ENCODE measurements at places on chromosomes 6 and 20. TPM values are rescaled to one million over a fixed set of nuclear protein-coding genes. Genes with fewer than 3 reads are reported as not detected.

The LPIN3 gene
- total RNA-seq = 2.2 TPM

DNA sequence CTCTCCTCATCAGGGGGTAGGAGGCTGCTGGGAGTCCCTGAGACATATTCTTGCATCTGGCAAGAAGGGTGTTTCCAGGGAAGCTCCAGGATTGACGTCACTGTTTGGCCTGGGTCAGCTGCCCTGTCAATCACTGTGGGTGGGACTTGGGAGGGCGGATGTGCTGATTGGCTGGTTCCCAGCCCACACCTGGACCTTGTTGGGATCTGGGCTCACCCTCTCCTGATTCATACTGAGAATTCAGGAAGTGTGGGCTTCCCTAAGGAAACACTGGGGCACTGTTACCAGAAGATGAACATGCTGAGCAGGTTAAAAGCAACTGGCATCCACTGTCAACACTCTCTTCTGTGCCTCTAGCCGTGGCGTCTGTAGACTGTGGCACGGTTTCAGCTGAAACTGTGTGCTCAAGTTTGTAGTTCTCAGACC, 36.5 kb downstream of the CDH26 start:
- H3K27ac ChIP-seq = no peak overlapping the region
- no peaks in the 10 kb centered on the region for H3K36me3 ChIP-seq
- H3K27me3 ChIP-seq = no peaks in the 10 kb centered on the region
- no peak overlapping the region for H3K4me3 ChIP-seq
- peaks cover 6% of the 10 kb centered on the region for H3K4me1 ChIP-seq

GRCh38 chr6:57297505-57297904, 19.9 kb upstream of the PRIM2 start:
- no peaks in the 10 kb centered on the region for H3K36me3 ChIP-seq
- peaks cover 2% of the 10 kb centered on the region for H3K27me3 ChIP-seq
- no peak overlapping the region for H3K4me3 ChIP-seq
- no peaks in the 10 kb centered on the region for H3K4me1 ChIP-seq
- DNase-seq = no peak

The EPPIN gene
- total RNA-seq = not detected

The CD93 gene
- total RNA-seq = 0.47 TPM

GRCh38 chr20:23138226-23138625, 52.1 kb upstream of the CD93 start:
- H3K4me1 ChIP-seq = peaks cover 20% of the 10 kb centered on the region
- H3K4me3 ChIP-seq = no peak overlapping the region
- peaks cover 4% of the 10 kb centered on the region for H3K27me3 ChIP-seq
- DNase-seq = no peak

The PAK5 gene
- total RNA-seq = not detected

- DNase-seq = no peak
- no peaks in the 10 kb centered on the region for H3K4me1 ChIP-seq
- no peaks in the 10 kb centered on the region for H3K36me3 ChIP-seq
- no peak overlapping the region for H3K4me3 ChIP-seq
Measured at GRCh38 chr6:156457601-156458000, 319.6 kb upstream of the ARID1B start.

The GLP1R gene
- not detected for total RNA-seq

DNA sequence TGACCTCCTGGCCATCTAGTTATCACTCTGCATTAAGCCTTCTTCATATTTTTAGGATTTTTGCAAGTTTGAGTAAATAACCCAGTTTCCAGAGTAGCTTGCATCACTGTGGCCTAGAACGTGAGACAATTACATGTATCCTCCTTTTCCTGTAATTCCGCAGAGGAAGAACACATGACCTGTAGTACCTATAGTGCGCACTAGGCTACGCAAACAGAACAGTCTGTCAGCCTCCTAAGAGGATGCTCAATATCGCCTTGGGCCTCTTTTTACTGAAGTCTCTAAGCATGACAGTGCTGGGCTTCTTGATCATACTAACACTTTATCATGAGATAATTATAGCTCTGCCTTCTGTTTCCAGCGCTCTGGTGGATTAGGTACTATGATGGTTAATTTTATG, 20.2 kb upstream of the NR2E1 start:
- H3K4me1 ChIP-seq = no peaks in the 10 kb centered on the region
- no peaks in the 10 kb centered on the region for H3K36me3 ChIP-seq
- DNase-seq = no peak
- H3K27ac ChIP-seq = no peak overlapping the region

The MCUR1 gene
- 16.4 TPM for total RNA-seq

GRCh38 chr6:41759905-41760579, 12.8 kb upstream of the PGC start:
- H3K27me3 ChIP-seq = peaks cover 5% of the 10 kb centered on the region
- no peaks in the 10 kb centered on the region for H3K36me3 ChIP-seq
- H3K27ac ChIP-seq = no peak overlapping the region
- peaks cover 7% of the 10 kb centered on the region for H3K4me1 ChIP-seq
- H3K4me3 ChIP-seq = no peak overlapping the region

- H3K27me3 ChIP-seq = no peaks in the 10 kb centered on the region
- H3K4me3 ChIP-seq = no peak overlapping the region
- no peak overlapping the region for H3K27ac ChIP-seq
- H3K36me3 ChIP-seq = peaks cover 16% of the 10 kb centered on the region
- DNase-seq = no peak
- H3K4me1 ChIP-seq = peaks cover 27% of the 10 kb centered on the region
Measured at GRCh38 chr6:149499066-149499465, 14.3 kb upstream of the ZC3H12D start.

DNA sequence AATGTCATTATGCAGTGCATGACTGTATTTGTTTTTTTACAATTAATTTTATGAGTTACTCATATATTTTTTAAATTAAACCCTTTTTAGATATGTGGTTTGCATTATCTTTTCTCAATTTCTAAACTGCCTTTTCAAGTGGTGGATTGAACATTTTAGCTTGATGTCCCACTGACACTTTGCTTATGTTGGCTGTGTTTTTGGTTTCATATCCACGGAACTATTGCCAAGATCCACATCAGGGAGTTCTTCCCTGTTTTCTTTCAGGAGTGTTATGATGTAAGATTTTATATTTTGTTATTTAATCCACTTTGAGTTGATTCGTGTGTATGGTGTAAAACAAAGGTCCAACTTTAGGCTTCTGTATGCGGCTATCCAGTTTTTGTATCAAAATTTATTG, 1144.9 kb upstream of the EYS start:
- DNase-seq = no peak
- no peaks in the 10 kb centered on the region for H3K4me1 ChIP-seq
- no peak overlapping the region for H3K27ac ChIP-seq
- H3K4me3 ChIP-seq = no peak overlapping the region
- no peaks in the 10 kb centered on the region for H3K36me3 ChIP-seq
- H3K27me3 ChIP-seq = no peaks in the 10 kb centered on the region

DNA sequence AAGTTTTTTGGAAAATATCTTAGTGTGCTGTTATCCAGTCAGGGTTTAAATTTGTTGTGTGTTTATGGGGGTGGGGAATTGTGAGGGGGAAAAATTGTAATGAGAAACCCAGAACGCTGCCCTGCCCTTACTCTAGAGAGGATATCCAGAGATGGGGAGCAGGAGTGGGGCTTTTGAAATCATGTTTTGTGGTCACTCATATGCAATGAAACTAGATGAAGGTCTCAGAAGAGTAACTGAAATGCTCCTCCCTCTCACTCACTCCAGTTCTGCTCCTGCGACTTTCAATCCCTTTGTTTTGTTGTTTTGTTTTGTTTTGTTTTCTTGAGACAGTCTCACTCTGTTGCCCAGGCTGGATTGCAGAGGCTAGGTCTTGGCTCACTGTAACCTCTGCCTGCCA, 100.0 kb downstream of the CRYBG1 start:
- H3K27ac ChIP-seq = no peak overlapping the region
- no peaks in the 10 kb centered on the region for H3K4me1 ChIP-seq
- no peak for DNase-seq
- H3K27me3 ChIP-seq = peaks cover 27% of the 10 kb centered on the region
- no peak overlapping the region for H3K4me3 ChIP-seq

The TBXT gene
- total RNA-seq = not detected

The C20orf144 gene
- 0.43 TPM for total RNA-seq

The CENPQ gene
- 14.4 TPM for total RNA-seq

DNA sequence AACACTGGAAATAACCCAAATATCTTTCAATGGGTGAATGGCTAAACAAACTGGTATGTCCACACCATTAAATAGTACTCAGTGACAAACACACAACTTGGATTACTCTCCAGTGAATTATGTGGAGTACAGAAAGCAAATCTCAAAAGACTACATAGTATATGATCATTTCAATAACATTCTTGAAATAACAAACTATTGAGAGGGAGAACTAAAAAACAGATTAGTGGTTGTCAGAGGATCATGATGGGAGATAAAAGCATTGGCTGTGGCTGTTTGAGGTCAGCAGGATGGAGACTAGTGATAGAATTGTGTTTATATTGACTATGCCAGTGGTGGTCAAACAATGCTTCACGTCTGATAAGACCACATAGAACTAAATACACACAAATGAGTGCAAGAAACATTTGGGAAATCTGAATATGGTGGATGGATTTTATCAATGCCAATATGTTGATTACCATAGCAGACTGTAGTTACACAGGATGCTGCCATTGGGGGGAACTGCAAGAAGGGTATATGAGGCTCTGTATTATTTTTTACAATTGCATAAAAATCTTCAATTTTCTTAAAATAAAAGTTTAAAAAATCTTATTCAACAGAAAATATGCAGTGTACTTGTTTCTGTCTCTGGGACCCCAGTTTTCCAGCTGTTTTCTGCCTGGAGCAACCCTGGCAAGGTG, 242.0 kb downstream of the TBXT start:
- no peak overlapping the region for H3K4me3 ChIP-seq
- no peak for DNase-seq
- H3K36me3 ChIP-seq = no peaks in the 10 kb centered on the region
- H3K27me3 ChIP-seq = no peaks in the 10 kb centered on the region
- no peak overlapping the region for H3K27ac ChIP-seq

GRCh38 chr6:169163411-169163901, 90.2 kb downstream of the THBS2 start:
- no peaks in the 10 kb centered on the region for H3K36me3 ChIP-seq
- H3K27me3 ChIP-seq = peaks cover 2% of the 10 kb centered on the region
- DNase-seq = no peak
- no peak overlapping the region for H3K4me3 ChIP-seq

The EFCAB8 gene
- total RNA-seq = 0.47 TPM

GRCh38 chr6:1135726-1136414, 176.0 kb upstream of the FOXQ1 start:
- no peaks in the 10 kb centered on the region for H3K36me3 ChIP-seq
- H3K4me1 ChIP-seq = no peaks in the 10 kb centered on the region
- no peak overlapping the region for H3K27ac ChIP-seq
- no peak overlapping the region for H3K4me3 ChIP-seq
- peaks cover 7% of the 10 kb centered on the region for H3K27me3 ChIP-seq

The LY6G5C gene
- total RNA-seq = 4.6 TPM

The SNX3 gene
- total RNA-seq = 85.0 TPM

DNA sequence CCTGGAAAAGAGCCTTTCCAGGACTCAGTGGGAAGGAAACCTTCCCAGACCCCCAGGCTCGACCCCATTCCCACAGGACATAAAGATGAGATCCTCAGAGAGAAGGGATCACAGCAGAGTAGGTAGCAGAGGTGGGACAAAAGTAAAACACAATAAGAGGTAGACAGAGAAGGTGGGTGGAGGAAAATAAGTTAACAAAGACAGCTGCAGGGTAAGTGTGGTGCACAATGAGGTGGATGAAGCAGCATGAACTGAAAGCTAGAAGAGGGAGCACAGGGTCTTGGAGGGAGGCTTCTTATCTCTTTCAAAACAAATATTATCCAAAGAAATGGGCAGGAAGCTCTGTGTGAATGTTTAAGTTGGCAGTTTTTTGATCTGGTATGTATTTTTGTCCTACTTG, 14.0 kb upstream of the MAP7 start:
- no peak overlapping the region for H3K4me3 ChIP-seq
- peaks cover 11% of the 10 kb centered on the region for H3K4me1 ChIP-seq

DNA sequence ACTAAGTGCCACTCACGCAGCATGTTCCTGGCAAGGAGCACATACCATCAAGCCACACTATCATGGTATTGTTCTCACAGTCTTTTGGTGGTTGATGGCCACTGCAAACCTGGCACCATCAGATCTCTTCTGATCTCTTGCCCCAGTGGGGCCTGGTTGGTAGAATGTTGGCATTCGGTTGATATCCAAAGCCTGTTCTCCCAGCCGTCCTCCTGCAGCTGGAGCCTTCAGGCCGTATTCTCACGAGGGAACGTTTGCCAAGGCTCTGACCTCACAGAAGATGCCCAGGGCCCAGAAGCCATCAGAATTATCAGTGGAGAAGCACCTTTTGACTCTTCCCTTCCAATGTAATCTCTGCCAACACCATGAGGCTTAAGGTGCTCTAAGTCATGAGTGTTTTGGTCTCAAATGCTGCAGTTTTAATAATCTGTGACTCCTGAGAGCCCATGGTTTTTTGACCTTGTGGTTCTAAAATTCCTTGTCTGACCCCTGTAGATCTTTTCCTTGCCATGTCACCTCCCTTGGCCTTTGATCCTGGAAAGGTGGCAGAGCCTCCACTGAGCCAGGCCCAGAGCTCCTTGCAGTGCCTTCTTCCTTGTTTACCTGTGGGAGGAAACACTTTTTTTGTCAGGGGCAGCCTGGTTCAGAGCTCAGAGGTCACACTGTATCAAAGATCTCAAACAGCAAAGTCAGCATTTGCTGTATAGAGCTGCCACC, 27.8 kb downstream of the POFUT1 start:
- H3K27ac ChIP-seq = no peak overlapping the region
- no peak for DNase-seq
- no peak overlapping the region for H3K4me3 ChIP-seq
- H3K27me3 ChIP-seq = no peaks in the 10 kb centered on the region

- peak overlapping the region; percentile 88 for H3K4me3 ChIP-seq
- no peak for DNase-seq
- H3K27ac ChIP-seq = peak overlapping the region; percentile 92
- peaks cover 58% of the 10 kb centered on the region for H3K4me1 ChIP-seq
- no peaks in the 10 kb centered on the region for H3K27me3 ChIP-seq
Measured at GRCh38 chr6:158816329-158816728, 2.8 kb downstream of the EZR start.

- DNase-seq = no peak
- no peak overlapping the region for H3K27ac ChIP-seq
- H3K36me3 ChIP-seq = peaks cover 2% of the 10 kb centered on the region
- H3K27me3 ChIP-seq = no peaks in the 10 kb centered on the region
- peaks cover 4% of the 10 kb centered on the region for H3K4me1 ChIP-seq
- no peak overlapping the region for H3K4me3 ChIP-seq
Measured at GRCh38 chr20:52365688-52366087, 174.1 kb upstream of the ZFP64 start.

The AFG1L gene
- 5.5 TPM for total RNA-seq

- peaks cover 10% of the 10 kb centered on the region for H3K4me1 ChIP-seq
- H3K27ac ChIP-seq = no peak overlapping the region
- no peak for DNase-seq
- peaks cover 8% of the 10 kb centered on the region for H3K27me3 ChIP-seq
Measured at GRCh38 chr20:50368386-50368785, 141.8 kb upstream of the PTPN1 start.

DNA sequence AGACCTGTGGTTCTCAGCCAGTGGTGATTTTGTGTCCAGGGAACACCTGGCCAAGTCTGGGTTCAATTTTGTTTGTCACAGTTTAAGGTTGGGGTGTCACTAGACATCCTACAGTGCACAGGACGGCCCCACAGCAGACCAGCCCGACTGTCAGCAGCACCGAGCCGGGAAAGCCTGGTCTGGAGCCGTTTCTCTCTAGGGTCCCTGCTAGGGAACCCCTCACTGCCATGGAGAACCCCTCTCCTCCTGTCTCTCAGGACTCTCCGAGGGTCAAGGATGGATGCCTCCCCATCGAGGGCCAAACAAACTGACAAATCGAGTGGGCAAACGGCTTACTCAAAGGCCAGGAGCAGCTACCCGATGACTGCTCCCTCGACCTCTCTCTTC, 15.8 kb upstream of the STX16 start:
- no peak overlapping the region for H3K4me3 ChIP-seq
- peaks cover 8% of the 10 kb centered on the region for H3K4me1 ChIP-seq
- H3K27ac ChIP-seq = no peak overlapping the region
- H3K27me3 ChIP-seq = peaks cover 12% of the 10 kb centered on the region
- H3K36me3 ChIP-seq = no peaks in the 10 kb centered on the region
- DNase-seq = peak; percentile 15
